HCT116 (cell line): ENCODE measurements at places on chromosomes 3 and 15.

GRCh38 chr3:99499235-99500158, 138.9 kb upstream of the COL8A1 start:
- peak; percentile 21 for DNase-seq
- H3K36me3 ChIP-seq, result no peaks in the 10 kb centered on the region
- no peak overlapping the region for H3K27ac ChIP-seq
- H3K27me3 ChIP-seq, result peaks cover 15% of the 10 kb centered on the region
- no peak overlapping the region for H3K4me3 ChIP-seq

DNA sequence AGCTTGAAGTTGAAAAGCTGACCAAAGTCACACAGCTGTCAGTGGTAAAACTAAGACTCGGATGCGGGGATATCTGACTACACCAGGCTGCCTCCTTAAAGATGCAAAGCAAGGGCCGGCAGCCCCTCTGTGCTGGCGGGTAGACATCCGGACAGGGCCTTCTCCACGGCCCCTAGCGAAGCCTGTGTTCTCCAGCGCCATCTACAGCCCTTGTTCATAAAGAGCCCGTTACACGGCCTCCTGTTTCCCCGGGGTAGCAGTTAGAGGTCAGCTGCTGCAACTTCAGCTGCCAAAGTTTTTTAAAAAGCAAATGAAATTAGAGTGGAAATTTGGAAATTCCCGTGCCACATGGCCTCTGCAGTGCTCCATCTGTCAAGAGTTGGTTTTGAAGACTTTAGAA, 383.0 kb downstream of the TBL1XR1 start:
- H3K4me1 ChIP-seq, result no peaks in the 10 kb centered on the region
- DNase-seq, result peak; percentile 54
- H3K4me3 ChIP-seq, result no peak overlapping the region
- no peaks in the 10 kb centered on the region for H3K27me3 ChIP-seq
- no peaks in the 10 kb centered on the region for H3K36me3 ChIP-seq
- no peak overlapping the region for H3K27ac ChIP-seq

GRCh38 chr3:105354429-105354828, 12.3 kb upstream of the ALCAM start:
- no peak overlapping the region for H3K27ac ChIP-seq
- H3K36me3 ChIP-seq, result no peaks in the 10 kb centered on the region
- no peak overlapping the region for H3K4me3 ChIP-seq

GRCh38 chr15:66603301-66604179, 37.7 kb upstream of the LCTL start:
- no peaks in the 10 kb centered on the region for H3K4me1 ChIP-seq
- H3K36me3 ChIP-seq, result no peaks in the 10 kb centered on the region
- no peak overlapping the region for H3K4me3 ChIP-seq
- H3K27ac ChIP-seq, result no peak overlapping the region
- peak; percentile 43 for DNase-seq

- peaks cover 17% of the 10 kb centered on the region for H3K4me1 ChIP-seq
- DNase-seq, result no peak
- no peaks in the 10 kb centered on the region for H3K27me3 ChIP-seq
- no peaks in the 10 kb centered on the region; the same call in 1 of the 2 replicates for H3K36me3 ChIP-seq
These were observed 55.3 kb upstream of the KIF23 start for GRCh38 chr15:69358850-69359249.
